Neural progenitor cell (in vitro differentiated cells): ENCODE measurements at places on chromosomes 7 and 10. TPM values are rescaled to one million over a fixed set of nuclear protein-coding genes. Genes with fewer than 3 reads are reported as not detected.

DNA sequence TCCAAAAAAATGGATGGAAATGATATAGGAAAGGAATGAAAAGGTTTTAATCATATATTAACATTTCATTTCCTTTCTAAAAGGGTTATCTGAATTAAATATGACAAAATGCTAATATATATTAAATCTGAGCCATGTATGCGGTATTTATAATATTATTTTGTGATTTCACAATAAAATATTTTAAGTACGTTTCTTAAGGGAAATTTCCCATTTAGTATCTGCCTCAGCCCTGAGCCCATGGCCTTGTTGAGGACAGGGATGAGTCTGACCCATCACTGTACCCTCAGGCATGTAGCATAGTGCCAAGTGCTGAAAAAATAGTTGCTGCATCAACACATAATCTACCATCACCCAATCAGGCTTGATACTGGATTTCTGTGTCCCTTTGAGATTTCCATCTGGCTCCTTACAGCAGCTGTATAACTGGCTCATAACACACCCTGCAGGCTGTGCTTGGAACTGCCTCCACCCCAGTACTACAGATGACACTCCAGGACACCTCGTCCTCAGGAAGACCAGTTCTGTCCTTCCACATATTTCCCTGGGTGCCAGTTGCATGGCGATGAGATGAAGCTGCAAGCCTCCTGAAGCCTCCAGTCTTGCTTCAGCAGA lies 59.4 kb upstream of the ASAH2 start:
- peak; percentile 37 for DNase-seq

- DNase-seq = peak; percentile 19
Observed at GRCh38 chr10:130717083-130717482, 580.9 kb downstream of the GLRX3 start.

- DNase-seq = no peak
Observed at GRCh38 chr7:110983822-110984456, 107.0 kb upstream of the LRRN3 start.

- DNase-seq = no peak
Observed at GRCh38 chr10:77359950-77360520, 277.6 kb downstream of the KCNMA1 start.

PNLIPRP1 gene
- not detected in 2 replicates for total RNA-seq

UTF1 gene
- not detected in 2 replicates for total RNA-seq

NRP1 gene
- total RNA-seq = 1.9 and 2.0 TPM in 2 replicates
